ENCODE measurements at places on chromosomes 7 and 10. TPM values are rescaled to one million over a fixed set of nuclear protein-coding genes. Genes with fewer than 3 reads are reported as not detected.

Gene CYP3A7
- total RNA-seq, result not detected

Gene YAE1
- 30.9 TPM for total RNA-seq

Gene LRRC17
- total RNA-seq, result 42.0 TPM

Gene PDE6C
- not detected for total RNA-seq

- H3K27ac ChIP-seq, result peak overlapping the region; percentile 76
- no peaks in the 10 kb centered on the region for H3K27me3 ChIP-seq
- H3K4me1 ChIP-seq, result peaks cover 10% of the 10 kb centered on the region
- H3K36me3 ChIP-seq, result peaks cover 2% of the 10 kb centered on the region
Observed at GRCh38 chr10:92891885-92892690, 43.8 kb downstream of the EXOC6 start.

- no peak overlapping the region for H3K4me3 ChIP-seq
- H3K27me3 ChIP-seq, result peaks cover 51% of the 10 kb centered on the region
- no peak overlapping the region for H3K27ac ChIP-seq
- peaks cover 5% of the 10 kb centered on the region for H3K36me3 ChIP-seq
- no peak for DNase-seq
Observed at GRCh38 chr10:132047575-132048293, 18.0 kb upstream of the JAKMIP3 start.

- H3K27ac ChIP-seq, result no peak overlapping the region
- DNase-seq, result no peak
- peaks cover 2% of the 10 kb centered on the region for H3K27me3 ChIP-seq
- no peaks in the 10 kb centered on the region for H3K4me1 ChIP-seq
- peaks cover 4% of the 10 kb centered on the region for H3K36me3 ChIP-seq
- no peak overlapping the region for H3K4me3 ChIP-seq
Observed at GRCh38 chr7:39882148-39882784, 67.8 kb upstream of the CDK13 start.

GRCh38 chr10:266974-267425 is 131.7 kb downstream of the ZMYND11 start:
- peaks cover 3% of the 10 kb centered on the region for H3K36me3 ChIP-seq
- no peaks in the 10 kb centered on the region for H3K4me1 ChIP-seq
- no peak overlapping the region for H3K4me3 ChIP-seq
- no peaks in the 10 kb centered on the region for H3K27me3 ChIP-seq
- no peak for DNase-seq
- no peak overlapping the region for H3K27ac ChIP-seq

DNA sequence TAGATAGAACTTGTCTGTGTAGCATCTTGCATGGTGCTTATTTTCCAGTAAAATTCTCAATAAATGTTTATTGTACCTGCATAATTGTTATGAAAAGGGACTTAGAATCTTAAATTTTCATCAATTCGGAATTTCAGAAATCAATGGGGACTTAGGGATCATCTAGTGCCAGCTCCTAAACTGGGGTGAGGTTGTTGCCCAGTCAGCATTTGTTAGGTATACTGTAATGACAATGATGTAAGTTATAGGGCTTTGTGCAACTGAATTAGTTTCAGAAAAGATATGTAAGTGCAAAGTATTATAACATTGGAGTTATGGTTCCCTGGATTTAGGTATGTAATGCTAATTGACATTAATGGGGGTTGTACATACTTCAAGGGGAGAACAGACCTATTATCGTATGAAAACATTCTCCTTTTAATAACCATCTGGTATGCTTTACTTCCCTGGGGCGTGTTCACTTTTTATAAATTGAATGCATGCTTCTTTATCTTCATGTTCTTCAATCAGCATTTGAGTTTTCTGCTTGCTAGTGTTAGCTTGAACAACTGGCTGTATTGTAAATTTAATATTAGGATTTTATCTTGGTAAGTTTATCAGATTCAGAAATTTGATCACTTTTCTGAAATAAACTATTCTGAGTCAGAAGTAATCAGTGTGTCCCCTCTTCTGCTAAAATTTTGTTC is 270.3 kb downstream of the BBS9 start:
- peaks cover 13% of the 10 kb centered on the region for H3K4me1 ChIP-seq
- no peak for DNase-seq
- no peaks in the 10 kb centered on the region for H3K27me3 ChIP-seq
- H3K36me3 ChIP-seq, result peaks cover 14% of the 10 kb centered on the region
- H3K27ac ChIP-seq, result no peak overlapping the region

DNA sequence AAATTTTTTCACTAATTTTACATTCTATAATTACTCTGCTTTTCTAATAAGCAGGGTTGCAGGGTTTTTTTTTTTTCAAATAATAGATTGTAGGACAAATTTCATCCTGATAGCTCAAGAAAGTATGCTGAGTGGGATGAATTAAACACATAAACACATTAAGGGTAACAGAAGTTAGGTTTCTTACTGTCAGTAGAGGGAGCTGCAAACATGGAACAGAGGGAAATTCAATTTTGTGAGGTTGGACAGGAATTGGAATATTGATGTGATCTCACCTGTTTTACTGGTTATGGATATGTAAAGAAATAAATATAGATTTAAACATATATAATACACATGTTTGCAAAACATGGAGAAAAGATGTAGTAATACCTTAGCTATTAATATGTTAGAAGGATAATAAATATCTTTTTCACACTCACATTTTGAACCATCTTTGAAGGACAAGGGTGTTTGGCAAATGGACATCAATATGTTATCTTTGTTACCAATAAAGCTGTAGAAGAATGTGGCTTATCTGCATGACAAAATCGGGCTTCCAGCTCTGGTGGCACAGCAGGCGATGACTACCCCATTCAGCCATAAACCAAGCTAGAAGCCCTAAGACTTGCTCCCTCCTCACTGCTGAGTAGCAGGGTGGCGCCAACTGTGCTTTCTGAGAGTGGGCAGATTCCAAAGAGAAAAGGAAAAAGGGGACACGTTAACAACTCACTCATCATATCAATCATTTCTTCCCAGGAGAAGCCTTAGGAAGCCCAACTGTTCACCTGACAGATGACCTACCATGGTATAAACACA is 1257.4 kb downstream of the GATA3 start:
- DNase-seq, result no peak
- no peaks in the 10 kb centered on the region for H3K36me3 ChIP-seq
- no peak overlapping the region for H3K4me3 ChIP-seq

- no peak for DNase-seq
- H3K27ac ChIP-seq, result no peak overlapping the region
- H3K4me3 ChIP-seq, result no peak overlapping the region
- H3K36me3 ChIP-seq, result no peaks in the 10 kb centered on the region
- H3K27me3 ChIP-seq, result peaks cover 13% of the 10 kb centered on the region
Observed at GRCh38 chr10:88598055-88598454, 11.5 kb downstream of the LIPJ start.

DNA sequence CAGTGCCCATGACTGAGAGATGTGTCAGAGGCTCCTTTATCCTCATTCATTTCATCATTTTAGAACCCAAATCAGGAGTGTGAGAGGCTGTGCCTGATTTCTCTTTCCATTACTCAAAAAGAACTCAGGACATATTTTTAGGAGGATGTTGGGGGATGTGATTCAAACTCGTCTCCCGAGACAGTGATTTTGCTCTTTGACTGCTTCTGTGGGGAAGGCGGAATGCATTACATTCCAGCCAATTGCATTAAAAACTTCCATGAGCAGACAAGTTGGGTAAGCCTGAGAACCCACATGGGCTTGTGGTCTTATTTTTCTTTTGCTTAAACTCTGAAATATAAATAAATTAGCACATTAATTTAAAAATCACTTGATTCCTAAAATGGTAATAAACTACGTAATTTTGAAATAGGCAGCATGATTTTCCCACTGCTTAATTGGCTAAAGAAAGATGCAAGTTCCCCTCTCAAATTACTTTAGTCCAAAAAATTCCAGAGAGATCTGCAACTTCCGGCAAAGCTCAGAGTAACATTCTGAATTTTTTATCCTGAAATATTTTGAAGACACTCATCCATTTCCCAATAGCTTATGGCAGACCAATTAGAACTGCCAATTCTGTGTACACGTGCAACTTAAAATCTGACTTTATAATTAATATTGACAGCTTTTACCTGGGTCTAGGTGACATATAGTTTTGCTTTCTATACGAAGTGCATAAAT is 185.6 kb downstream of the C7orf25 start:
- no peak for DNase-seq
- no peak overlapping the region for H3K4me3 ChIP-seq
- H3K4me1 ChIP-seq, result peaks cover 3% of the 10 kb centered on the region

- DNase-seq, result no peak
- no peak overlapping the region for H3K4me3 ChIP-seq
- H3K27me3 ChIP-seq, result peaks cover 44% of the 10 kb centered on the region
Observed at GRCh38 chr7:71538210-71538609, 406.3 kb downstream of the GALNT17 start.

- no peak for DNase-seq
- peaks cover 16% of the 10 kb centered on the region for H3K27me3 ChIP-seq
- no peaks in the 10 kb centered on the region for H3K36me3 ChIP-seq
- H3K4me3 ChIP-seq, result no peak overlapping the region
Observed at GRCh38 chr10:12643279-12643678, 293.9 kb downstream of the CAMK1D start.

DNA sequence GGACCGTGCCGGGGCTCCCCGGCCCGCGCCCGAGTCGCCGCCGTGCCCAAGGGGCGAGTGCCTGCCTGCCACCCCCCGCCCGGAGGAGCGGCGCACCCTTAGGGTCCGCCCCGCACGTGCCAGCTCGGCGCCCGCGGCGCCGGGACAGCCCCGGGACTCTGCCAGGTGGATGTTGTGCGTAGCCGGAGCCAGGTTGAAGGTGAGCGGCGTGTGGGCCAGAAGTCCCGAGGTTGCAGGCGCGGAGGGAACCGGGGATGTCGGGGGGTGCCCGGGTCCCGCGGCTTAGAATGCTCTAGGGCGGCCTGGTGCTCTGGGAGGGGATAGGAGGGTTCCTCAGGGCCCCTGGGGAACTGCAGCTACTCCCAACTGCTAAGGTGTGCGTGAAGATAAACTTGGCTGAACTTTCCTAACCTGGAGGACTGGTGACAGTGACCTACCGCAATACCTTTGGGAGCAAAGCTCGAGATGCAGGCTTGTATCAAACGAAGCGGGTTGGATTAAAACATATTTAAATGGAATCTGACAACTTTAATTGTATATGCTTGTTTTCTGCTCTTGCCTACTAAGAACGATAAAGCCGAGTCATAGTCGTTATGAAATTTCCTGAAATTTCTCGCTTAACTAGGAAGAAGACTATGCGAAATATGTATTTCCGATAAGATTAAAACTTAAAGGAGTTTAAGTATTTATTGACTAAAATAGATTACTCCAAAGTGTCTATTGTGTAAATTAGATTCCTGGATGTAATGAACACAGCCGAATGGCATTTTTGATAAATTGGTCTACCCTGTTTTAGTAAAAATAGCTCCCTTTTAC is at the start of gene CUX1:
Gene CUX1, plus strand, starts transcription at position 156 of the 816 bp plus-strand sequence. Its CDS starts 14 bp downstream, at position 170.
- H3K27me3 ChIP-seq, result peaks cover 12% of the 10 kb centered on the region
- peak within 1 kb of the TSS; percentile 79 for H3K27ac ChIP-seq
- peaks cover 50% of the 10 kb centered on the region for H3K4me1 ChIP-seq
- peak within 1 kb of the TSS; percentile 81 for H3K4me3 ChIP-seq
- DNase-seq, result no peak
- H3K36me3 ChIP-seq, result no peaks in the 10 kb centered on the region

DNA sequence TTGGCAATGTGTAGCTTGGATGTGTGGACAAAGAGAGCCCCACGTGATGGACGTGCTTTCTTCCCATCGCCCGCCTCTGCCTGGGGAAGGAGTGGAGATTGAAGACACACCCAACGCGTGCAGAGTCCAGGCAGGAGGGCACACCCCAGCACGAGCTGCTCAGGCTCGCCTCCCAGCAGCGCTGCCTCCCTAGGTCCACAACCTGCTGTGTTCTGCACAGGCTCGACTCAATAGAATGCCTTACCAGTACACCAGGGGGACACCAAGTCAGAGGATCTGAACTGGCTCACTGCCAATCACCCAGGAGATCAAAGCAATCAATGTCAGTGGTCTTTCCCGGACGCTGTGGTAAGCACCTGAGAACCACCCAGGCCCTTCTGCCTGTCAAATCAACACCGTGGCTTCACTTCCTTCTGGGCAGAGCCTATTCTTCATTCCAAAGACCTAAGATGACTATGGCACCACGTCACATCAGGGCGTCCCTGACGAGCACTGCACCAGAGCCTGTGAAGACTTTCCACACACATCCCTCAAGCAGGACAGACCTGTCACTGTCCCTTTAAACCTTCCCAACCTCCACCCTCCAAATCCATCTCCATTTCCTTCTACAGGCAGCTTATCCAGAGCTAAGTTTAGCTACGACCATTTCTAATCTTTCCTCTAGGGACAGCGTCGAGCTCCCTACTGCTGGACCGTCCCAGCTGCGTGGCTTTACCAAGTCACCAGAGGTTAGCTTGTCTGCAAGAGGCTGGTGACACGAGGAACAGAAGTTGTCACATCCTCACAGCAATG is 72.3 kb downstream of the AMZ1 start:
- H3K27me3 ChIP-seq, result no peaks in the 10 kb centered on the region
- H3K4me3 ChIP-seq, result no peak overlapping the region
- peaks cover 56% of the 10 kb centered on the region for H3K4me1 ChIP-seq
- H3K27ac ChIP-seq, result peak overlapping the region; percentile 62
- DNase-seq, result no peak
- peaks cover 26% of the 10 kb centered on the region for H3K36me3 ChIP-seq

Measured in mesothelial cell of epicardium (in vitro differentiated cells).